NCI-H1092 treated with DMSO at 0.1 percent for 48 hours (cell line): ENCODE measurements at places on chromosomes 2 and 18.
A peak's percentile ranks its signal among the peaks of the same experiment; 100 is the strongest.

GRCh38 chr18:56509656-56510055 lies 128.7 kb downstream of the TXNL1 start:
- DNase-seq, result no peak

DNA sequence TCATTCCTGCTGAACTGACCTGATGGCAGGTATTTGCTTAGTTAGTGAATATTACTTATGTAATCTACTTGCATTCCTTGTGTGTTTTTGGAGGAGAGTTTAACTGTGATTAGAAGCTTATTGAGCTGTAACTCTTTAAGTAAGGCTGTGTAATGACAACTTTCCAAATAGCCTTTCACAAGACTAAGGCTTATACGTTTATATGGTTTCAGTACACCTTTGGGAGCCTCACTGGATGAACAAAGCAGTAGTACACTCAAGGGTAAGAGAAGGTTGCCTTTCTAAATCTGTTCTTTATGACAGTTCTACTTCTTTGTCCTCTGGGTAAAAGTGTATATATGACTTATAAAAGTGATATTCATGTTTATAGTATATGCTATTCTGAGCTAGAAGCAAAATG lies 4.3 kb downstream of the ITPRID2 start:
- no peak for DNase-seq

DNA sequence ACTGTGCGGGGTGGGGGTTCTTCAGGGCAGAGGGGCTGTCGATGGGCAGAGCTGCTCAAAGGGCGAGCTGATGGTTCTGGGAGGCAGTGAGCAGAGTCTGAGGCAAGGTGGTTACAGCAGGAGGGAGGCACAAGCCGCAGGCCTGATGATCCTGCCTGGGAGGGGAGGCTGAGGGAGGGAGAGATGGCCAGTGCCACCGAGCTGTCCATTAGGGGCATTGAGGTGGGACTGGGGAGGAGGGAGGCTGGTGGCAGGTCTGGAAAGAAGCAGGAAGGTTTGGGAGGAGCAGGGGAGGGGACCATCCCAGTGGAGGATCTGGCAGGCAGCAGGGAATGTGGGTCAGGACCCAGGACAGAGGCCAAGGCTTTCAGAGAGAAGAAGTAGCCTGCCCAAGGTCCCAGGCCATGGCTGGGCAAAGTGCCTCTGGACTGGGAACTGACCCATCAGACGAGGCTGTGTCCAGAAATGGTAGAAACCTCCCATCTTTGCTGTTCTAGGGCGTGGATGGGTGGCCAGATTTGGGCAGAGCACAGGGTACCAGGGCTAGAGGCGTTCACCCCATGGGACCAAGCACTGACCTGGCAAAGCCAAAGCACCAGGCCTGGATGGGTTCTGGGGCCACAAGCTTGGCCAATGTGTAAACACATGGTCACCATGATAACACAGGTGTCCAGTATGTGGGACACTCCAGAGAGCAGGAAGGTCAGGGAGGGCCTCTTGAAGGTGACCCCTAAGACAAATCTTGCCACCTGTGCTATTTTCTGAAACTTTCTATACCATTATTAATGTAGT lies 55.5 kb downstream of the INHBB start:
- no peak for DNase-seq

DNA sequence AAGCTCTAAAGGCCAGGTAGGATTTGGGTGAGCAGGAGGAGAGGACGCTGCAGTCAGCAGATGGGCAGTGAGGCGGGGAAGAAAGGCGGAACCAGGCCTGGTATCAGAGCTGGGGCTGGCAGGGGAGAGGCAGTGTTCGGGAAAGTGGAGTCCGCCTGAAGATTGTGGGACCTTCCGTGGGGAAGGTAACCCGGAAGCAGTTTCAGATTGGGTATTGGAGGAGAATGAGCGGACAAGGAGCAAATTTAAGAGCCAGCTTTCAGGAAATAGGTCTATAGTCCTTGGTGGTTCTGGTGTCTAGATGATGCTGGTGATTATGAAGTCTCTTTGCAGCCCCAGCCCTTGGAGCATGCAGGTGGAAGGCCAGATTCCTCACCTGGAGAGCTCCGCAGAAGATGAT lies 51.0 kb downstream of the TCF7L1 start:
- no peak for DNase-seq

- DNase-seq, result no peak
Measured at GRCh38 chr2:107688135-107688534, 138.6 kb upstream of the RGPD4 start.

DNA sequence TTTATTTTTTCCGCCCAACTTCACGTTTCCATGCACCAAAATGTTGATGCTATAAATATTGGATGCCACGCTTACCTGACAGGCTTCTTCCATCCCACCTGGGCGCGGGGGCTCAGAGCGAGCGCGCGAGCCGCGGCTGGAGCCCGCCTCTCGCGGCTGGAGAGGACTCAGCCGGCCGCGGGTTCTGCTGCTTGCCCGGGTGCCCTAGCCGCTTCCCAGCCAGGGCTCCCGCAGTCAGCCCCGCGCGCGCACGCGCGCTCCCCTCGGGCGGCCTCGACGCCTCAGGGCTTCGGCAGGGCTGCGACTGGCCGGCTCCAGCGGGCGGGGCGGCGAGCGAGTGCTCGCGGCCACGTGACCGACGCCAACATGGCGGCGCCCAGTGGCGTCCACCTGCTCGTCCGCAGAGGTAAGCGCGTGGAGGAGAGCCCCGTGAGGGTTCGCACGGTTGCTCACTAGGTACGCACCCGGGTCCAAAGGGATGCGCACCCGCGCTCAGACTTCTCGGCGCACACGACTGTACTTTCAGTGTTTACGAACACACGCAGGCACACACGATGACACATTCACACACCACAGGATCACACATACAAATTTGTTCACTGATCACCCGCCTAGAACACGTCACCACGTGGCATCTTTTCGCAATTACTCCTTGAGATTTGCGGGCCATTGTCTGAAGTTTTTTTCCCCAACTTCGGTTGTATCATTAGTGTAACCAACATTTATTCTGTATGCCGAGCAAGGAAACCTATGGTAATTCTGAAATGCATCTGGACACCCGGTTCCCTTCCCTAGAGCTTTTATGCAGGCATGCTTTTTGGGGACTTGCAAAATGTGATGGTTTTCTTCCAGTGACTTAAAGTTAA lies at the start of gene METAP1D:
Gene METAP1D, plus strand, starts transcription at position 350 of the 866 bp plus-strand sequence. Its CDS starts 17 bp downstream, at position 367.
- peak; percentile 80 for DNase-seq

GRCh38 chr2:101302016-101302415 lies 6.5 kb downstream of the RNF149 start:
- DNase-seq, result no peak
